Retina (tissue), 1 donor: ENCODE measurements at places on chromosomes 1 and 21.

- DNase-seq = no peak
Observed at GRCh38 chr1:29835406-29835805, 599.1 kb downstream of the PTPRU start.

DNA sequence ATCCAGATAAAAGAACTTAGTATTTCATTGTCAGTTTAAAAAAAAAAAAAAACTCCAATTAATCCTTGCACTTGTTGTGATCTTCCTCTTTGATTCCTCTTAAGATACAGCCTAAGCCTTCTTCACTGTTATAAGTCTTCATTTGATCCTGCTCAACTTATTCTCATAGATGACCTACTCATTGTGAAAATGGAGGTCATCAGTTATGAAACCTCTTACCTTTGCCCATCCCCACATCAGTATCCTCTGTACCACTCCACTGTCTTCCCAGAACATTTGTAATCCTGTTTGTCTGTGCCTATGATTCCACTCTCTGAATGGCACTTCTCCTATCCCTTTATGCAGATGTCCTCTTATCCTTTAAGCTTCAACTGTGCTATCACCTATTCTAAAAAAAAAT is 28.0 kb downstream of the ODR4 start:
- DNase-seq = no peak

- DNase-seq = no peak
Observed at GRCh38 chr21:16302851-16303282, 573.1 kb downstream of the USP25 start.

- DNase-seq = no peak
Observed at GRCh38 chr1:205775717-205776056, 405 bp upstream of the RAB29 start.

- DNase-seq = no peak
Observed at GRCh38 chr1:145736191-145736590, 16.9 kb downstream of the CD160 start.

DNA sequence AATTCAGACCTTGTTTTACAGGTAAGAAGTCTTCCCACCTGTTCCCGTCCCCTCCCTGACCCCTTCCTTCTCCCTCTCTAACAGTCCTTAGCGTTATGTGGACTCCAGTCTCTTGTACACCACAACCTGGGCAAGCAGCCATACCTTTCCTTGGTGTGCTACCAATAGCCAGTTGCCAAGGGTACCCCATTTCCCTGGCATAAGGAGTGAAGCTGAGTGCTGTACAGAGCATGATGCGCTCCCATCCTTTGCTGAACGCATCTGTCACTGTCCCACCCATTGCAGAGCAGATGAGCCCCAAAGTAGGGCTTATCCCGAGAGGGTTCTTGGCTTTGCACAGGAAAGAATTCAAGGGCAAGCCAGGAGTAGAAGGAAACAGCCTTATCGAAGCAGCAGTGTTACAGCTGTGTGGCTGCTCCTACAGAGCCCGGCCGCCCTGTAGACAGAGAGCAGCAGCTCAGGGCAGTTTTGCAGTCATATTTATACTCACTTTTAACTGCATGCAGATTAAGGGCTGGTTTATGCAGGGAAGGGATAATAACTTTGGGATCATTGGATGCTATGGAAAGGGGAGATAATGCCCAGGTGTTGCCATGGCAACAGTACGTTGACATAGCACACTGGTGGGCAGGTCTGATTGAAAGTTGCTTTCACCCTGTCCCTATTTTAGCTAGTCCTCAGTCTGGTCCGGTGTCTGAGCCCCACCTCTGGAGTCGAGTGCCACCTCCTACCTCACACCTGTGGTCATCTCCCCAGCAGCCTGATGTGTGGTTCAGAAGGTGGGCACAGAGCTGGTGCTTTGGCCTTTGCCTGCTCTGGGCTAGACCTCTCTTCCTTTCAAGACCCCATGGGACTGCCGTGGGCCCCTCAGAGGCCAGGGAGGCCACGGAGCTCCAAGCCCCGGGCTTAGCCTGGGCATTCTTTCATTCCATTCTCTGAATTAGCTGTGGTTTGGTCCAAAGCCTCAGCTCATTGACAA is 5.1 kb downstream of the FHAD1 start:
- no peak for DNase-seq

- no peak for DNase-seq
Observed at GRCh38 chr1:180287988-180288705, 58.1 kb downstream of the LHX4 start.
